Cerebellar nuclear complex (tissue), 1 donor: ENCODE measurements at places on chromosomes 3 and 15.

DNA sequence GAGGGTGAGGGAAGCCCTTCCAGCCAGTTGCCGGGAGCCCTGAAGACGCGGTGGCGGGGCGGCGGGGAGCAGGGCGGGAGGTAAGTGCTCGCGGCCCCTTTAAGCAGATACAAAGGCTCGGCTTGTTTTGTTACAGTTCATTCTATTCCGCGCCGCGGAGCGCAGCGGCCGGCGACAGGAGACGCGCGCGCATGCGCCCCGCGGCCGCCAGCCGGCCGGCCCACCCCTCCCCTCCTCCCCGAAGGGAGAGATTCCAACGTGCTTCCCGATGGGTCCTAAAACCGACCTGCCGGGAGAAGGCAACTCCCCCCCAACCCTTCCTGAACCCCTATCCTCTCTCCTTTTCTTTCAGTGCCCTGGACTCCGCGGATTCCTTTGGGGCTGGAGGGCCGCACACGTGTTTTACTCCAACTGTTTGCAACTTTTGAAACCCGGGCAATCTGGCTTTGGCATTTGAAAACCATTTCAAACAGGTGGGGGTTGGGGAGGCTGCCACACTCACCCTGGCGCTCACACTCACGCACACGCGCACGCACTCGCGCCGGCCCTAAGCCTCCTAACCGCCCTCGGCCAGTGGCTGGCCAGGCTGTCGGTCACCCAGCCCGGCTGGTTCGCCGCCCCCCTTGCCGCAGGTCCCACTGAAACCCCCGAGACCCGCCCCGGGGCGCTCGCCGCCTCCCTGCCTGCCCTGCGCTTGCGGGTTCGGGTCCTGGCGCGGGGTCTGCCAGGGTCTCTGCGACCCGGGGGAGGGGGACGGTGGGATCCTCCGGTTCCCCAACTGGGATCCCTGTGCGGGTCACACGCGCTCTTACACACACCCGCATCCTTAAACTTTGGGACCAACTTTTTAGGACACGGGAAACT lies at the start of gene MAGI1:
TSS of gene MAGI1 (minus strand) at position 193 of the 864 bp plus-strand sequence. CDS start 610 bp downstream, outside the sequence.
- peak; percentile 77 for DNase-seq

GRCh38 chr3:48585411-48585810 lies 9.7 kb downstream of the COL7A1 start:
- DNase-seq, result no peak

DNA sequence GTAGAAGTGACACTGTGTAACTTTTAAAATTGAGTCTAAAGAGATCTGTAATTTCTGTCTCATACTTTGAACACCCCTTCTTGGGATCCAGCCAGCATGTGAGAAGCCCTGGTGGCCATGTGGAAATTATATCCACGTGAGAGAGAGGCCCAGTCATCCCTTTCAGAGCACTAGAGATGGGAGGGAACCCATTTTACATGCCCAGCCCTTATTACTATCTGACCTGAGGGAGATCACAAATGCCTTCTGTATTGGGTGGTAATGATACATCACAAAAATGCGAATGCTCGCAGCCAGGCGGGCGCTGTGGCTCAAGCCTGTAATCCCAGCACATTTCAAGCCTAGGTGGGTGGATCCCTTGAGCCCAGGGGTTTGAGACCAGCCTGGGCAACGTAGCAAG lies 27.3 kb upstream of the TRAK1 start:
- no peak for DNase-seq

DNA sequence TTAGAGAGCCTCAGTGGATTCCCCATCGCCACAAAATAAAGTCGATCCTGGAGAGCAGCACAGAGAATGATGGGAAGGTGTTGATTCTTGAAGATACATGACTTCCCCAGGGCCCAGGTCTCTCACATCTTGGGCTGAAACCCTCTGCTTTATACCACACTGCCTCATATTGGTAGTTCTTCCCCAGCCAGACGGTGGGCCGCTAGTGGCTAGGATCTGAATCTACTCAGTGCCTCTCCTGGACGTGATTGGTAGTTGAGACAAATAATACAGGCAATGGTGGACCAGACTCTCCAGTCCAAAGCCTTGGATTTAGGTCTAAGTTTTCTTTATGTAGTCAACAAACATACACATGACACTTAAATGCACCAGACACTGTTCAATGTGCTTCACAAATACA lies 49.7 kb downstream of the RAB11A start:
- no peak for DNase-seq

DNA sequence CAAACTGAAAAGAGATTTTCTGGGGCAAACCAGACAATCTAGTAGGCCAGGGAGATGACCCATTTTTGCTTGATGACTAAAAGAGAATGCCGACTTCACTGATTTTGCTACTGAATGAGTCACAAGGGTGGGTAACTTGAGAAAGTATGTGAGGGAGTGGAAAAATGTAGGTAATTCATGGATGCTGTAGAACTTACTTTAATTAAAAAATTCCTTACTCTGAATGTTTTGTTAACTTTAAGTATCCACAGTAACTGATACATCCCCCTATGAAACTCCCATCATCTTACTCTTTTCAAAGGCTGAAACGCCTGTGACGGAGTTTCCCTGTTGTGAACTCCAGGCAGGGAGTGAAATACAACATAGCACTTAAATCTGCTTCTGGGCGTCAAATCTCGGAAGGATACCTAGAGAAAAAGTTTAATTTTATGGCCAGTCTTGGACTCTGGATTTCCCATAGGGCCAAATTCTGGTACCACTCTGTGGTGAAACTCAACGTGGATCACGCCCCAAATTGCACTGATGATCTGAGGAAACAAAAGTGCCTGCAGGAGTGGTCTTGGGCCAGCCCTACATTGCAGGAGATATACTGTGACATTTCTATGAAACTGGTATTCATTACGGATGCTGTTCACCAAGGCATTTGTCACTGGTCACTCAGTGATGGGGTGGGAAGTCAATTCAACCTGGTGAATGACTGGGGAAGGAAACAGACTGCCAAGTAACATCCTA lies 24.0 kb downstream of the GOLIM4 start:
- no peak for DNase-seq

DNA sequence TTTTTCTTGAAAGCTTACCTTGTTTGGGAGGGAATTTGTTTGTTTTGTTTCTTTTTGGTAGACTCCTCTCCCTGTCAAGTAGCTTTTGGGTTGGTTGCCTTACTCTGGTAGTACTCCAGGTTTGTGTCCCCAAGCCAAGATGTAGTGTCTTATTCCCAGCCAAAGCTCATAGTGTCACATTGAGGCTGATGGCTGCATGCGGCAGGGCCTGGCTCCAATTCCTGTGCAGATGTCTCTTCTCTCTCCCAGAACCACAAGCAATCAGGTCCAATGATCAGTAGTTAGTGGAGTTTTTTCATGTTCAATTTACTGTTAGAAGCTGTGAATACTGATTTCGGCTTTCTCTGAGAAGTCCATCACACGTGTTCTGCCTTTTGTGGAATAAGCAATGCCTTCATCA lies 221.1 kb upstream of the THBS1 start:
- DNase-seq, result no peak
